CD4-positive, alpha-beta memory T cell (primary cell): ENCODE measurements at places on chromosomes 13 and 19. TPM values are rescaled to one million over a fixed set of nuclear protein-coding genes. Genes with fewer than 3 reads are reported as not detected.

Gene ELAVL3
- not detected for total RNA-seq

Gene CEACAM21
- 42.8 TPM for total RNA-seq

Gene MYH14
- total RNA-seq, result not detected

Gene DCUN1D2
- total RNA-seq, result 31.9 TPM

Gene TNFSF9
- 0.99 TPM for total RNA-seq

Gene CEBPA
- total RNA-seq, result 2.4 TPM

Gene DAND5
- total RNA-seq, result not detected

Gene ZNF813
- 9.4 TPM for total RNA-seq

Gene TTC9B
- not detected for total RNA-seq

Gene STARD13
- total RNA-seq, result 0.36 TPM

Gene ZNF730
- not detected for total RNA-seq

Gene MAB21L1
- total RNA-seq, result not detected

Gene TMEM221
- total RNA-seq, result not detected

Gene C19orf85
- not detected for total RNA-seq

Gene LRRC63
- 0.49 TPM for total RNA-seq

Gene ZFP28
- total RNA-seq, result 8.8 TPM

Gene TBXA2R
- 0.70 TPM for total RNA-seq

Gene ZNF737
- 41.3 TPM for total RNA-seq

Gene GPR183
- total RNA-seq, result 203 TPM

Gene KLK8
- not detected for total RNA-seq

Gene ACTMAP
- 5.2 TPM for total RNA-seq

Gene GNA15
- 2.8 TPM for total RNA-seq

Gene NLRP4
- not detected for total RNA-seq

Gene IER2
- 153 TPM for total RNA-seq

Gene MISP
- not detected for total RNA-seq

Gene IFNL1
- total RNA-seq, result not detected

Gene ZNF776
- 40.9 TPM for total RNA-seq

Gene LRCH1
- 18.0 TPM for total RNA-seq

Gene KLK4
- not detected for total RNA-seq

Gene TMPRSS9
- not detected for total RNA-seq

Gene ADGRE3
- not detected for total RNA-seq

Gene SHISA7
- not detected for total RNA-seq

Gene GPR12
- not detected for total RNA-seq

Gene TSKS
- total RNA-seq, result 1.1 TPM

Gene LGALS7B
- total RNA-seq, result not detected

Gene SKA3
- total RNA-seq, result 0.33 TPM

Gene SGCG
- total RNA-seq, result not detected

Gene COMP
- total RNA-seq, result not detected

Gene CLEC4M
- not detected for total RNA-seq

Gene ZNF414
- 45.1 TPM for total RNA-seq

Gene WDR88
- 0.58 TPM for total RNA-seq

Gene ZNF177
- 1.7 TPM for total RNA-seq

Gene ZNF8
- total RNA-seq, result 10.2 TPM

Gene PTH2
- total RNA-seq, result not detected

Gene KLHL1
- not detected for total RNA-seq

Gene ZNF441
- 21.5 TPM for total RNA-seq

Gene ADGRE1
- 10.0 TPM for total RNA-seq

Gene NKG7
- 2.7 TPM for total RNA-seq

Gene VSTM2B
- not detected for total RNA-seq

Gene TMEM59L
- total RNA-seq, result not detected

Gene FPR2
- not detected for total RNA-seq

Gene C2CD4C
- not detected for total RNA-seq

Gene ZNF497
- total RNA-seq, result 2.0 TPM

Gene B3GNT8
- 3.2 TPM for total RNA-seq
